Panc1 (cell line): ENCODE measurements at places on chromosomes 3 and 15.

- no peak for DNase-seq
Measured at GRCh38 chr3:158568784-158569183, 2.2 kb upstream of the MLF1 start.

GRCh38 chr15:41970456-41970855, 1.9 kb downstream of the EHD4 start:
- DNase-seq: no peak

DNA sequence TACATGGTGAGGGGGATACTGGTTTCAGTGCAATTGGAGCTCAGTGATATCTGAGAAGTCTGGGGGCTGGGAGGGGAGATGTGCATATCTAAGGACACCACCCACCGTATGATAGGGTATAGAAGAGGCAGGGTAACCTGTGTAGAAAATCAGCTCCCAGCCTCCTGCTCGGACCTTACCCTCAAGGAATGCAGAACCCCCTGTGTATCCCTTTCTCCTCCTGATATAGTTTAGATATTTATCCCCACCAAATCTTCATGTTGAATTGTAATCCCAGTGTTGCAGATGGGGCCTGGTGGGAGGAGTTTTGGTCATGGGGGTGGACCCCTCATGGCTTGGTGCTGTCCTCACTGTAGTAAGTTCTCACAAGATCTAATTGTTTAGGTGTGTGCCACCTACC, 48.2 kb upstream of the GATA2 start:
- DNase-seq: no peak

DNA sequence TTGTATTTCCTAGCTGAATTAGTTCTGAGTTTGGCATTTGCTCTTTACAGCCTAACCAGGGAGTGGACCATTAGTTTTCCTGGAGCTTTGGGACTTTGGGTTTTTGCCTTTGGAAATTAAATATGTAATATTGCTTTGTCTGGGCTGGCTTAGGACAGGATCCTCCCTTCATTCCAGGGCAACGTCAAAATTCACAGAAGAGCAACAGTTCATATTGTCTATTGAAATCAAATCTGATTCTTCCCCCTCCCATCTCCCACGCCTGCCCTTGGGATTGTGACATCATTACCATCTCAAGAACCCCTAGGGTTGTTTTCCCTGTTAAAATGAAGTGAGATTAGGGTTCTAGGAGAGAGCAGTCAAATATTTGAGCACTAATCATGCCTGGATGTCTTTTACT, 194.1 kb downstream of the ROBO2 start:
- no peak for DNase-seq

DNA sequence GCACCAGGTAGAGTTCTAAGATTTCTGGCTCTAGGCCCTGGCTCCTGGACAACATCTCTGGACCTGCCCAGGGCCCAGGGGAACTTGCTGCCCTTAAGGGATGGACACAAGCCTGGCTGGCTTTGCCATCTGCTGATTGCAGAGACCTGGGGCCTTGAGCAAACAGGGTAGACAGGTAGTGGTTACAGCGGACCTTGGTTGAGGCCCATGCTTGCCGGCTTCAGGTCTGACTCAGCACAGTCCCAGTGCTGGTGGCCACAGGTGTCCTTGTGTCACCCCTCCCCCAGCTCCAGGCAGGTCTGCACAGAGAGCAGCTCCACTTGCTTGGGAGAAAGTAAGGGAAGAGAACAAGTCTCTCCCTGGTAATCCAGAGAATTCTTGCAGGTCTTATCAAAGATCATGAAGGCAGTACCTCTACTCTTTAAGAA, 15.9 kb upstream of the ACTL6A start:
- DNase-seq: no peak

DNA sequence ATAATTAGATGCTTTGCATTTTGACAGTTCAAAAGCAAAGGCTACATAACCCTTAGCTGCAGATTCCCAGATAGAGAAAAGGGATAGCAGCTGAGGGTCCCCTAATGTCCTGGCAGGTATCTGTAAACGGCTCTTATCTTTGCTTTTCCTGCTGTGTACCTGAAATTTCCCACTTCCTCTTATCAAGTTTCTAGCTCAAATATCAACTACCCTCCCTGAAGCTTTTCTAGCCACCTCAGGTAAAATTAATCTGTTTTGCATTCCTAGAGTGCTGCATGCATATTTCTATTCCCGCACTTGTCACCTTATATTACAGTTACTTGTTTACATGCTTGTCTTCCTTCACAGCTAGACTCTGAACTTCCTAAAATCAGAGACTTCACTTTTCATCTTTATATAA, 55.6 kb upstream of the STXBP5L start:
- DNase-seq: no peak
